ENCODE measurements at places on chromosomes 16 and 17.

- DNase-seq, result peak; percentile 87
Measured at GRCh38 chr16:12089492-12090150, 113.1 kb downstream of the SNX29 start.

DNA sequence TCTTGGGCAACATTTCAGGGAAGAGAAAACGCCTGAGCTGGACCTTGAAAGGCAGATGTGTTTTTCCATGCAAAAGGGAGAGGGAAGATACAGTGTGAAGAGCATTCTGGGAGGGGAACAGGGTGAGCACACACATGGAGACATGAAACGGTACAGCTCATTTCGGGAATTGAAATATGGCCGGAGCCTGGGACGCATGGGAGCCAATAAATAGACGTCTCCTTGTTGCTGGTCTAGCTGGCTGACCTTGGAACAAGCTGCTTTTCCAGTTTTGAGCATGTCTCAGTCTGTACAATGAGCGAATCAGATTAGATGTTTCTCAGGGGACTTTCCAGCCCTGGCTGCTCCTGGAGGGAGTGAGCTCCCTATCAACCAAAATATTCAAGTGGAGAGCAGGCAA, 63.6 kb downstream of the ASIC2 start:
- no peak for DNase-seq

DNA sequence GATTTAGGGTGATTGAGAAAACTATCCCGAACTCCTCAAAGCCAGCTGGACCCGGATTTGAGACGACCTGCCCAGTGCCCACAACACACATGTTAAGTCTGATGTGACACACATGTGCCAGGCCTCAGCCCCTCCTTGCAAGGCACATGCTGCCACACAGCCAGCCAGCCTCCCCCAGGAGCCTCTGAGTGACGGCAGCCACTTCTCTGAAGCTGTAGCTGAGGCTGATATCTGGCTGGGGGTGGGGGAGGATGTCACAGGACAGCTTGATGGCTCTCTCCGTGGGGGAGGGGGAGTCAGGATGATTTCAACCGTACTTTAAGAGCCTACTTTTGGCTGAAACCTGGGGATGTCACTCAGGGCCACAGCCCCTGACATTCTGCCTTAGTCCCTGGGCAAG, 40.9 kb downstream of the SRCIN1 start:
- no peak for DNase-seq

- no peak for DNase-seq
Measured at GRCh38 chr17:1000597-1001461, 3.9 kb downstream of the TIMM22 start.

GRCh38 chr17:81428948-81429774, 33.9 kb downstream of the BAHCC1 start:
- no peak for DNase-seq

DNA sequence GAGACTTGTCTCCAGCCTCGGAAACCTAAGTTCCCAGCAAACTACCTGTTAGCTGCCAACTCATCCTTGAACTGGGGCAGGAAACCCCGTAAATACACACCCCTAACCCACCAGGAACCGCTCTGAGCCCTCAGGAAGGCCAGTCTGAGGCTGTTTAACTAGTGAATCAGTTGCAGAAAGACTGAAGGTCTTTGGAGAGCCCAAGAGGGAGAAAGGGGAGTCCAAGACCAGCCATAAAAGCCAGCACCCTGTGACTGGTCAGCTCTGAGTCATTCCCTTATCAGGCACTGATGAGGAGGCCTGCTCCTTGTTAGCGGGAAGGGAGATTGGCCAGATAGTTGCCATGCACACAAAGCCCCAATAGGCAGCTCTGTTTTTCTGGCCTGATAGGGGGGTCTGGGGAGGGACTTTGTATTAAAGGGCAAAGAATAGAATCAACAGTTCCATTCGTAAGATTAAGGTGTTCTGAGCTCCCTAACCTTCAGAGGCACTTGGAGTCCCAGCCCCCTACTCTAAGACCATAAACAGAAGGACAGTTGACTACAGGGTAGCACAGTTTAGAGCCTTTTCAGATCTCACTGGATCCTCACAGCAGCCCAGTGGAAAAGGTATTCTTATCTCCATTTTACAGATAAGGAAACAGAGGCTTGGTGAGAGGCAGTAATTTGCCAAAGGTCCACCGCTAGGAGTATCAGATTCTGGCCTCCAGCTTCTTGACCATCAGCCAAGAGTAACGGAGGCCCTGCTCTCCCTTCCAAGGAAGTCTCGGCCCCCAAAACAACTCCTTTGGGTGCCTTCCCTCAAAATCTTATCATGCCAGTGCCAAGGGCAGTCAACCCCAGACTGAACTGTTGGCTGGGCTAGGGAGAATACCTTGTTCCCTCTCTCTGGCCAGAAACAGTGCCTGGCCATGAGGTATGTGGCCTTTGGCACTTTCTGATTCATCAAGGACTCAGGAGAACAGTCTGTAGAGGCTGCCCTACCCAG, 2.2 kb upstream of the KRT19 start:
- DNase-seq, result no peak

- DNase-seq, result no peak
Measured at GRCh38 chr17:48194097-48194550, 86.6 kb downstream of the SNX11 start.

GRCh38 chr16:72811188-72811720, 236.7 kb downstream of the ZFHX3 start:
- DNase-seq, result no peak

DNA sequence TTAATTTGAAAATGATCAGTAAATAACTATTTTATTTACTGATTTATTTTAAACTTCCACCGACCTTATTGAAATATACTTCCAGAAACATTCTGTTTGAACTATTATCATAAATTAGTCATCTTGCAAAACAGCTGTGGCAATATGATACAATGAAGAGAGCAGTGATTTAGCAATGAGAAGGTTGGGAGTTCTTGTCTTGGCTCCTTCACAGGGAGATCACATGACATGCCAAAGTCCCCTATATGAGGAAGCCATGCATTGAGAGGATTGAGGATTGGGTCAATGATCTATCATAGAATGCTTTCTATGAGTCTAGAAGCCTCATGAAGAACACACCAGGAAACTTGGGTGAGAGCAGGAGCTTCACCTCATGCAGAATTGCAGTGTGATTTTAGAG, 222.7 kb downstream of the LGALS9B start:
- no peak for DNase-seq

GRCh38 chr16:22770866-22771265, 43.1 kb upstream of the HS3ST2 start:
- DNase-seq, result no peak

- DNase-seq, result no peak
Measured at GRCh38 chr16:65196420-65197075, 74.7 kb upstream of the CDH11 start.
